Posterior vena cava (tissue), 2 donors: ENCODE measurements at places on chromosomes 3 and 15. TPM values are rescaled to one million over a fixed set of nuclear protein-coding genes. Genes with fewer than 3 reads are reported as not detected.

Gene NAALADL2
- total RNA-seq: 18.2 TPM

- DNase-seq: no peak
Observed at GRCh38 chr3:191158815-191159214, 40.2 kb upstream of the OSTN start.

Gene MELTF
- total RNA-seq: 19.9 TPM

Gene LIPC
- total RNA-seq: 0.14 TPM

Gene PCSK6
- 9.8 TPM for total RNA-seq

DNA sequence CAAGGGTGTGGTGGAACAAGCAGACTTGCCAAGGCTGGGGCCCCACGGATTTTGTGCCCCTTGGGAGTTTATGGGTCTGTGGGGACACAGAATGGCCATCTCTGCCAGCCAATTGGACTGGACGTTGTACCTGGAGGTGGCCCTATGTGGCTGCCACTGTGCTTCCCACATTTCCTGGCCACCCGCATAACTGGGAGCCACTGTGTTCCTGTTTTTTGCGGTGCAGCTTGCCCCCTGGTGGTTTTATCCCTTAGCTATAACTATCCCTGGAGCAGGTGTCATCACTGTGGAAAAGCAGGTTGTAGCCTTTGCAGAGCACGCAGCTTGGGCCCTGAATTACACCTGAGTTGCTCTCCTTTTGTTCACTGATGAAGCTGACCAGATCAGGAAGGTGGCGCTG is 306.3 kb downstream of the ZPLD1 start:
- DNase-seq: no peak

GRCh38 chr3:173660645-173661299 is 263.2 kb downstream of the NLGN1 start:
- DNase-seq: no peak

Gene FANCD2OS
- total RNA-seq: not detected

Gene KLF13
- 49.6 TPM for total RNA-seq

GRCh38 chr3:32843510-32844321 is 25.9 kb downstream of the TRIM71 start:
- no peak for DNase-seq

- DNase-seq: no peak
Observed at GRCh38 chr3:178915365-178915764, 156.2 kb downstream of the ZMAT3 start.

Gene RTP3
- not detected for total RNA-seq
